Activated CD8-positive, alpha-beta memory T cell treated with anti-CD3 and anti-CD28 coated beads, Interleukin-2, amount 50 U/mL, for 48 hours (primary cell): ENCODE measurements at places on chromosomes 5 and 9.

DNA sequence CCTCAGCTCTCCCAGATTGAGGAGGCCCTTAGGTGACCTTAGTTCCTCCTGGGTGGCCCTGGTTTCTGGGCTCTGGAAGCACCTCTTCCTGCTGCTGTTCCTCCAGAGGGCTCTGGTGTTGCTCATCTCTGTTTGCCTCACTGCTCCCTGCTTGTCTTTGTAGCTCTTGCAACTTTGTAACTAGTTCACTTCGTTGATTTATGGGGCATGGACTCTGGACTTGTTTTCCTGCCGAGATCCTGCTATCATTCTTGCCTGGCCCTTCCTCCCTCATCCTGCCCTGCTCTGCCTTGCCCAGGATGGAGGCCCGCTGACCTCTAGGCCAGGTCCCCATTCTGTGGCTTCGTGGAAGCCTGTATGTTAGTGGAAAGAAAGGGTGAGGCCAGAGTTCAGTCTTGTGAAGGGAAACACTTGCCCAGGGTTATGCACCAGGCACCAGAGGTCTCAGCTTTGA is 169.3 kb downstream of the MACROH2A1 start:
- no peak for DNase-seq

DNA sequence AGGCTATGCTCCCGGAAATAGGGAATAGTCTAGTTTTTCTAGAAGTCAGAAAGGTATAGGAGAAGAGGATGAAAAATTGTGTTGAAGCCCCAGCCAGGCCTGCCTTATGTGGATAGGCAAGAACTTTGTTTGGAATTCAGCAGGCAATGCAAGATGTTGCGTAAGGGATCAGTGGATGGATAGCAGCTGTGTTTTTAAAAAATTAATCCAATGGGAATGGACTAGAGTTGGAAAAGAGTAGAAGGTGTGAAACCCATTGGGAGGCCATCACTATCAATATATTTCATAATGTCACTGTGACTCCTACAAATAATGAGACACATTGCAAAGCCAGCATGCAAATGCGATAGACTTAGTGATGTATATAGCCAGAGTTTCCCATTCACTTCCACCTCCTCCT is 281.9 kb downstream of the MARCHF11 start:
- DNase-seq, result no peak

GRCh38 chr5:172722327-172722815 is 48.6 kb downstream of the DUSP1 start:
- DNase-seq, result no peak

DNA sequence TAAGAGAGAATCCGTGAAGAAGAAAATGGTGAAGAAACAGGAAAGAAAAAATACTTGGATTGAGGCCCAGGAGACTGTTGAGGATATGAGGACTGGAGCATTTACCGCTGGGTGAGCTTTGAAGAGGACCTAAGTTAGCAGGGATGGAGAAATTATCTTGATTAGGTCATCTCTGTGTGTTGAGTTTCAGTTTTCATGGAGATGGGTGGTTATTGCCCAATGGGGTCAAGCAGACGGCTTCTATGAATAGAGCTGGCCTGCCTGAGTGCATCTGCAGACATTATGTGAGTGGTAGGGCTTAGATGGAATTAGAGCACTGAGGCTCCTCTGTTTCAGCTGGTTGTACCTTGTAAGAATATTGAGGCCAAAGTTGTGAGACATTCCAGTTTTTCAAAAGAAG is 245.4 kb upstream of the FBXL7 start:
- no peak for DNase-seq

DNA sequence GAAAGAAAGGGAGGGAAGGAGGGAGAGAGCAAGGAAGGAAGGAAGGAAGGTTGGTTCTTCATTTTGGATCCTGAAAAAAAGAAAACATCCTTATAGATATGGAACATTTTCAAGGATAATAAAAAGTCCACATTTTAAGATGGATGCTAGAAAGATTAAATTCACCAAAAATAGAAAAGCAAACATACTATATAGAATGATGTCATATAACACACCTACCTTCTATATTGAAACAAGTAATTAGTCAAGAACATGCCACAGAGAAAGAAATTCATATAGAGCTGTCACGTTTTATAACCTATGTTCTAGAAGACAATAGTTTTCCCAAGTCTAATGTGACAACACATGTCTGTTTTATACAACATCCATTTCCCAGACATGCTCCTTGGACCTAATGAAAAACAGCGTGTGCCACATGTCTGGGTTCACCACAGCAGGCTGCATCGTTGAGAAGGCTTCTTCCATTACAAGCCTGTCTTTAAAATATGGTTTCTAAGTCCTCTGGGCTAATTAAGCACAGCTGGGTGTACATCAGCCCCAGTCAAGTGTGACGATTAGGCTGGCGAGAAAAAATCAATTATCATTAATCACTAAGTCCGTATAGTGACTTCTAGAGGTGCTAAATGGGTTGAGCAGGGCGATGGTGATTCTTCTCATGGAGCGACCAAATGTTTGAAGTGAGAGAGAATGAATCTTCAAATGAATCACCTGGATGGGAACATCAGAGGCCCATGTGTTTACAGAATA is 301.8 kb downstream of the TLE1 start:
- no peak for DNase-seq

DNA sequence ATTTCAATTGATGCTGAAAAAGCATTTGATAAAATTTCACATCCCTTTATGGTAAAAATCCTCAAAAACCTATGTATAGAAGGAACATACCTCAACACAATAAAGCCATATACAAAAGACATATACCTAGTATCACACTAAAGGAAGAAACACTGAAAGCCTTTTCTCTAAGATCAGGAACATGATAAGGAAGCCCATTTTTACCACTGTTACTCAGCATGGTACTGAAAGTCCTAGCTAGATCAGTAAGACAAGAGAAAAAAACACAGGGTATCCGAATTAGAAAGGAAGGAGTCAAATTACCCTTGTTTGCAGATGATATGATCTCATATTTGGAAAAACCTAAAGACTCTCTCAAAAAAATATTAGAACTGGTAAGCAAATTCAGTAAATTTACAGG is 350.2 kb upstream of the PDE4D start:
- DNase-seq, result no peak

DNA sequence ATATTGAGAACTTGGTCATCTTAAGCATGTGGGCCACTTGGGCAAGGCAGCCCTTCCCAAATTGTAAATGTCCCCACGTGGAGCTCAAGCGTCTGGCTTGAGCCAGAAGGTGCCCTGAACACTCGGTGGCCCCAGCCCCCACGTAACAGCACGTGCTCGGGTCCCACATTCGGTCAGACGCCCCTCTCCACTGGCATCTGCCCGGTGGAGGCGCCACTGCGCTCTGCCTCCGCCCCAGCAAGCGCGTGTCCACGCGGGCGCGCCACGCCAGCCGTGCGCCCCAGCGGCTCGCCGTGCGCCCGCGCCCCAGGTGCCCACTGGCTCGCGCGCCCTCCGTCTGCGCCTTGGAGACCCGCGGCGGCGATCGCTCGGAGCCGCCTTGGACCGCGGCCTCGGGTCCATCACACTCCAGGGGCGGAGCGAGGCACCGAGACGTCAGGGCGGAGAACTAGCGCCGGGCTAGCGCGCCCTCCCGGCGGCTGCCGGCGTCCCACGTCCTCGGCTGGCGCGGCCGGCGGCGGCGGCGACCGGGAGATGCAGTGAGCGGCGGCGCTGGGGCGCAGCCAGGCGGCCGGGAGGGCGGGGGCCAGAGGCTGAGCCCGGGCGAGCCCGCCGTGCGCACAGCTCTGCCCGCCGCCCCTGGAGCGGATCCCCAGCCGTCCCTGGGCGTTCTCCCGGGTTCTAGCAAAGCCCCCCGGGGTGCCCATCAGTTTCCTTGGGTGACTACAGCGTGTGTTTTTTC is at the start of gene PALM2AKAP2:
Gene PALM2AKAP2, plus strand, starts transcription at position 488 of the 742 bp plus-strand sequence. CDS start 291 bp downstream, outside the sequence.
- DNase-seq, result no peak

DNA sequence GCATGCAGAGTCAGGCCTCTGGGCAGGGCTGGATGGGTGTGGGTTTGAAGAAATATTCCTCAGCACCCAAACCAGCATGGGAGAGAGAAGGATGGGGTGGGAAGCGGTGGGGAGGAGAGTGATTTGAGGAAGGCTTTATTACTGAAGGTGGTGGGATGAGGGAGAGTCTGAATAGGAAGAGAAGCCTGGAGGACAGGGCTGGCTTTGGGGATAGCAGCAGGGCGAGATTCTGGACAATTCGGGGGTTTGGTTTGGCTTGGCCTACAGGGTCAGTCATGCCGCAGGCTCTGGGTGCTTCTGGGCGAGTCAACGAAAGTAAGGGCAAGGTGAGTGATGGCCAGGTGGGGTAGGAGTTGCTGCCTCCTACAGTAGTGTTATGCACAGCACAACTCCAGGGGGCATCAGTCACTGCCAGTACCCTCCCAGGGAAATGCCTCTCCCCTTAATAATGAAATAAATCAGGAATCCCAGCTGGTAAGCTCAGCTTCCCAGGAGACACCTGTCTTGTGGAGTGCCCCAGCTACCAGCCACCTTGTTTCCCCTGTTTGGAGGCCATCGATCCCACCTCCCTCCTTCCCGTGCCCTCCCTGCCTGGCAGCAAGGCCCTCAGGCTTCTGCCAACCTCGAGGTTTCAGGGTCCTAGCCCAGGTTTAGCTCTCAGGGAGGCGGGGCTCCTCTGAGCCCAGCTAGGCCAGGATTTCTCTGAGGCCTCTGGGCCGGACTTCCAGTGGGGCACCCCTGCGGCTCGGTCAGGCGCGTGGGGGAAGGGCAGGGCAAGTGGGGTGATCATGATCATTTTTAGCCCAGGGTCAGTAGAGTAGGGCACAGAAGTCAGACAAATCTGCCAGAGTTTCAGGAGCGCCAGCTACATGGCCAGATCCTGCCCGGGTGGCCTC is 741 bp upstream of the NKX2-5 start:
- DNase-seq, result no peak

DNA sequence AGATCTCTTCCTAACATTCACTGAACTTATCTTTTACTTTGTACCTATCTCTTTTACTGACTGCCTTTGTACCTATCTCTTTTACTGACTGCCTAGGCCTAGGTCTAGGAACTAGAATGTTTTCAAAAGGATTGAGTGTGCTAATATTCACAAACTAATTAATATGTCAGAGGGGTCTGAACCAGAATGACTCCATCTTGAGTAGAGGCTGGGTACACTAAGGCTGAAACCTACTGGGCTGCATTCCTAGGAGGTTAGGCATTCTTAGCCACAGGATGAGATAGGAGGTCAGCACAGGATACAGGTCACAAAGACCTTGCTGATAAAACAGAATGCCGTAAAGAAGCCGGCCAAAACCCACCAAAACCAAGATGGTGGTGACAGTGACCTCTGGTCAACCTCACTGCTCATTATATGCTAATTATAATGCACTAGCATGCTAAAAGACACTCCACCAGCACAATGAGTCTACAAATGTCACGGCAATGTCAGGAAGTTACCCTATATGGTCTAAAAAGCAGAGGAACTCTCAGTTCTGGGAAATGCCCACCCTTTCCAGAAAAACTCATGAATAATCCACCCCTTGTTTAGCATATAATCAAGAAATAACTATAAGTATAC is 2.5 kb upstream of the RHOBTB3 start:
- no peak for DNase-seq

GRCh38 chr5:159324986-159325385 is 5.3 kb downstream of the IL12B start:
- DNase-seq, result no peak

DNA sequence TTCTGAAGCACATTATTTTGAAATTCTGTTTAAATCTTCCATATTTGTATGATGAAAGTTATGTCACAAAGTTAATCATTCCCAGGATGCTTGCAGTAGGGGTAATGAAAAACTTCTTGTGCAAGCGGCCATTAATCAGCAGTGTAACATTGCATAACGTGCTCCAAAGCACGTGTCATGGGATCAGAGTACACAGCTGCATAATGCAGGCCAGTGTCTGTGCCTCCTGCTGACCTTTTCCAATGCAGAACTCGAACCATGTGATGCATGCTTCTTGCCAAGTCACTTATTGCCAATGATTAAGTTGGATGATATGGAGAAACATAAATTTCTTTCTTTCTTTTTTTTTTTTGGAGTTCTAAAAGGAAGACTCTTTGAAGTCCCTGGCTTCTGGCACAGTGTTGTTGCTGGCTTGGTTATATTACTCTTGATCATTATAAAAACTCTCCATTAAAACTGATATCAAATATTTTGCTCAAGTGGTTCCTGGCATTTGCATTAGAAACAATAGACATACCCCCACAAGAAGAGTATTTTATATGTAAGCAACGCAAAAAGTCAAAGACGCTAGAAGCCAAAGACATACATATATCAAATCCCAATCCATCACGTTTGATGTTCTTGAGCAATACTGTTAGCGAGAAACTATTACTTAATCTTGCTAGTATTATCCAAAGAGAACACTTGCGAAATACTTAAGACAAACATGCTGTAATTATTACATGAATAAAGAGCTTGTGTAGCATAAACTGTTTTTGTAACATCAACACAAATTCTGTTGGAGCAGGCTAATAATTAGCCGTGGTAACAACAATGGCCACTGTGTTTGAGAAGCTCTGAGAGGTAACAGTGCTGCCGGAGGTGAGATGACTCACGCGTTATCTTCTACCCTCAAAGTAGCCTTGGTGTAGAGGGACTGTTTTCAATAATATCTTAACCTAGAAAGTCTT is 164.2 kb downstream of the AUH start:
- DNase-seq, result no peak

DNA sequence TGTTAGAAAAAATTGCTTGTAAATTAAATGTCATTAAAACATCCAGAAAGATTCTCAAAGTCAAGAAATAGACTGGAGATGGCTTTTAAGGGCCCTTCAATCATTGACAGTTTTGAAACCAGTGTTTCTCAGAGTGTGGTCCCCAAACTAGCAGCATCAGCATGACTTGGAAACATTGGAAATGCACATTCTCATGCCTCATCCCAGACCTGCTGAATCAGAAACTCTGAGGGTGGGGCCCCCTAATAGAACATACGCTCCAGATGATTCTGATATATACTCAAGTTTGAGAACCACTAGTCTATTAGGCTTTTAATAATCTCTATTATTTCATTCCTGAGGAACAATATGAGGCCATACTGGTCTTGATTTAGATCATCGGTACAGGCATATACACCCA is 181.6 kb downstream of the SMARCA2 start:
- no peak for DNase-seq

DNA sequence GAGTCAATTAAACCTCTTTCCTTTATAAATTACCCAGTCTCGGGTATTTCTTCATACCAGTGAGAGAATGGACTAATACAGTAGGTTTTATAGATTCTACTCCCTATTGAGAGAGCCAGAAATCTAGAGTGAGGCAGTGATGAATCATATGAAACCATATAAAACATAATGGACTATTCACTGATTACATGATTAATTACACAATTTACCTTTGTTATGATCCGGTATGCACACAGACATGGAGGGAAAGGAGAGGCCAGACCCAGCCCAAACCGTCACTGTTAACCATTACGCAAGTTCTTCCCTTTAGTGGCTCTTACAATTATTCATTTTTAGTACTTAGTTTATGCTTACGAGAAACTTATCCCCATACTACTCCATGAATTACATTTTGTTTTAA is 205.0 kb downstream of the DNAH5 start:
- DNase-seq, result no peak

- no peak for DNase-seq
These were observed 11.4 kb upstream of the HAUS6 start for GRCh38 chr9:19113964-19114679.
